ENCODE measurements at places on chromosomes 7 and 10.

- DNase-seq, result no peak
Observed at GRCh38 chr7:100386940-100387339, 13.7 kb downstream of the PILRA start.

- DNase-seq, result no peak
Observed at GRCh38 chr10:95840121-95840520, 67.7 kb upstream of the CC2D2B start.

GRCh38 chr7:18873734-18874336 lies 243.6 kb downstream of the TWIST1 start:
- no peak for DNase-seq

- no peak for DNase-seq
Observed at GRCh38 chr10:77111611-77112550, 525.7 kb downstream of the KCNMA1 start.

- DNase-seq, result no peak
Observed at GRCh38 chr7:57867884-57868701, 418.1 kb downstream of the ZNF716 start.

- DNase-seq, result no peak
Observed at GRCh38 chr10:114547514-114547913, 110.6 kb downstream of the ABLIM1 start.
